ENCODE measurements at places on chromosomes 2 and 18. TPM values are rescaled to one million over a fixed set of nuclear protein-coding genes. Genes with fewer than 3 reads are reported as not detected.

STARD7 gene
- 253 TPM for total RNA-seq

IL1RL1 gene
- total RNA-seq = 0.22 TPM

PREPL gene
- 40.2 TPM for total RNA-seq

AKAIN1 gene
- not detected for total RNA-seq

ITM2C gene
- total RNA-seq = 35.4 TPM

SLC38A11 gene
- 0.57 TPM for total RNA-seq

INHBB gene
- not detected for total RNA-seq

GCG gene
- total RNA-seq = not detected

FZD7 gene
- 31.8 TPM for total RNA-seq

ALPG gene
- total RNA-seq = not detected

RNU2-63P gene
- not detected for total RNA-seq

SATB2 gene
- 0.88 TPM for total RNA-seq

SNED1 gene
- 16.6 TPM for total RNA-seq

CTIF gene
- total RNA-seq = 32.4 TPM

NPAS2 gene
- 17.2 TPM for total RNA-seq

FHOD3 gene
- total RNA-seq = 16.9 TPM

AOX1 gene
- total RNA-seq = 11.9 TPM

CD302 gene
- total RNA-seq = 4.2 TPM

FBXO41 gene
- 1.4 TPM for total RNA-seq

FAM228A gene
- total RNA-seq = 1.5 TPM

CLEC4F gene
- not detected for total RNA-seq

SGPP2 gene
- not detected for total RNA-seq

RAPH1 gene
- total RNA-seq = 33.0 TPM

DCTN1 gene
- total RNA-seq = 149 TPM

CROCC2 gene
- not detected for total RNA-seq

DLX1 gene
- total RNA-seq = not detected

CCDC68 gene
- total RNA-seq = 18.3 TPM

ABCG8 gene
- not detected for total RNA-seq

FSHR gene
- total RNA-seq = not detected

CPLX4 gene
- total RNA-seq = not detected

HMSD gene
- total RNA-seq = 0.44 TPM

CLHC1 gene
- 7.2 TPM for total RNA-seq

All from placental pericyte (primary cell).